ENCODE measurements at places on chromosomes 11 and 22. TPM values are rescaled to one million over a fixed set of nuclear protein-coding genes. Genes with fewer than 3 reads are reported as not detected.

- no peak for DNase-seq
Measured at GRCh38 chr22:38569181-38569971, 607 bp downstream of the DMC1 start.

DNA sequence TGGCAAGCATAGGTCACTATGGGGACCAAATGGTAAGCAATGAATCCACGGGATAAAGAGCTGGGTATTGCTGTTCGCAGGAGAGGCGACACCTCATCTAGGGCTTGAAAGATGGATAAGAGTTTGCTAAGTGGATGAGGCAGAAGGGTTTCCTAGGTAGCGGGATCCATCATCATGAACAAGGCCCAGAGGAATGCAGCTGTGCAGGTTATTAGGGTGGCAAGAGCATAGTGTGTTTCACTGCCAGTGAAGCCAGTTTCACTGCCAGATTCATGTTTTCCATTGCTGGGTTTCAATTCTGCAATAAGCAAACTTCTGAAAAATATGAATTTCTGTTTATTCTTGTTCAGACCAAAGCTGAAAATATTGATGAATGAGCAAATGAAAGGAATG is 27.2 kb downstream of the WEE1 start:
- peak; percentile 94 for DNase-seq

DNA sequence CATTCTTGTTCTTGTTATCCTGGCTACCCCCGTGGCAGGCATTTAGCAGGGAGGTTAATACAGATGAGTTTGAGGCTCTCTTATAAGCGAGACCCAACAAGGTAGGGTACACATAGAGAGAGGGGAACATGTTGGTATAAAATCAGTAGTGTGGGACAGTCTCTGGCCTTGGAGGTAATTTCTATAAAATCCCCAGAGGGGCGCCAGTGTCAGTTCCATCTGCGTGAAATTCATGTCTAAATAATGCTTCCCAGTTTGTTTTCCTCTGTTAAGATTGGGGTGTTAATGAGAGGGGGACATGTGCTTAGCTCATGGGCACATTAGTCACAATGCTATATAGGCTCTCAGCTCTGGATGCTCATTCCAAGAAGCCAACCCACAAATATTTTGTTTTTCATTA is 150.7 kb downstream of the MYO18B start:
- no peak for DNase-seq

DNA sequence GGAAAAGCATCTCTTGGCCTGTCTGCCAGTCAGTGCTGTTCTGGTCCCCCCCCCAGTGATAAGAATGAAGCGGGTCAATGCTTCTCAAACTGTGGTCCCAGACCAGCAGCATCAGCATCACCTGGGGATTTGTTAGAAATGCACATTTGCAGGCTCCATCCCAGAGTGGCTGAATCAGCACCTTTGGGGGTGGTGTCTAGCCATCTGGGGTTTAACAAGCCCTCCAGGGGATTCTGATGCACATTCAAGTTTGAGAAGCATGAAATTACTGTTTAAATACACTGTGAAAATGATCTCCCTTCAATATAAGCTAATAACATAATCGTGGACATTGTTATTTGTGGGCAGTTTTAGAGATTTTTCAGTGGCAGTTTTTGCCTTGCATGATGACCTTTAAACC is 133.5 kb downstream of the MYO18B start:
- no peak for DNase-seq

DNA sequence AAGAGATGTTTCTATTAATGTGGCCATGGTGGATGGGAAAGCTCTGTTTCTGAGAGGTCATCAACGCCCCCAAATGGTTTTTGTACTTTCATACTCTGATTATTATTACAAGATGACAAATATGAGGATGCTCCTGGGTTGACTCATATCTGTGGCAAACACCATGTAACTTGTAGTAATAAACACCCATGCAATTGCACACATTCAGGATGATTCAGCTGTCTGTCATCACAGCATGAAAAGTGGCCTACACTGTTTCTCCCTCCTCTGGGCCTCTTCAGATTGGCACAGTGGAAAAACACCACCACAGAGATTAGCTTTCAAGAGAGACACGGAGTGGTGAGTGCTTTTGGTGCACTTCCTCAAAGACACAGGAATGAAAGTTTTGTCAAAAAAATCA is 85.4 kb downstream of the MTNR1B start:
- peak; percentile 97 for DNase-seq

- DNase-seq = no peak
Measured at GRCh38 chr11:69384251-69385143, 90.5 kb downstream of the MYEOV start.

GRCh38 chr22:33083212-33083611 is 25.0 kb upstream of the SYN3 start:
- no peak for DNase-seq

DNA sequence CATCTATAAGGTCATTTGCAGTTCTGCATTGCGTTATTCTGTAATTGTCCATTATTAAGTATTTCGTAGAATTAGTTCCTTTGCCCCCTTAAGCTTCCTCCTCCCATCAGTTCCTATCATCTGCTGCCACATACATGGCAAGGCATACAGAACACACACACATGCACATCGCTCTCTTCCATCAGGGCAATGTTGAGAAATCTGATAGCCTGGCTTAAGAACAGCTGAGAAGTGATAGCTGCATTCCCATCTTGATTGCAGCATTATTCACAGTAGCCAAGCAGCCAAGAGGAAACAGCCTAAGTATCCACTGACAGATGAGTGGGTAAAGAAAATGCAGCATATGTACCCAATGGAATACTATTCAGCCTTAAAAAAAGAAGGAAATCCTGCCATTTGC is 186.8 kb upstream of the CADM1 start:
- DNase-seq = no peak

GRCh38 chr11:26730414-26731083 is 8.7 kb upstream of the SLC5A12 start:
- DNase-seq = no peak

- no peak for DNase-seq
Measured at GRCh38 chr11:63919267-63920125, 2.5 kb upstream of the RCOR2 start.

DNA sequence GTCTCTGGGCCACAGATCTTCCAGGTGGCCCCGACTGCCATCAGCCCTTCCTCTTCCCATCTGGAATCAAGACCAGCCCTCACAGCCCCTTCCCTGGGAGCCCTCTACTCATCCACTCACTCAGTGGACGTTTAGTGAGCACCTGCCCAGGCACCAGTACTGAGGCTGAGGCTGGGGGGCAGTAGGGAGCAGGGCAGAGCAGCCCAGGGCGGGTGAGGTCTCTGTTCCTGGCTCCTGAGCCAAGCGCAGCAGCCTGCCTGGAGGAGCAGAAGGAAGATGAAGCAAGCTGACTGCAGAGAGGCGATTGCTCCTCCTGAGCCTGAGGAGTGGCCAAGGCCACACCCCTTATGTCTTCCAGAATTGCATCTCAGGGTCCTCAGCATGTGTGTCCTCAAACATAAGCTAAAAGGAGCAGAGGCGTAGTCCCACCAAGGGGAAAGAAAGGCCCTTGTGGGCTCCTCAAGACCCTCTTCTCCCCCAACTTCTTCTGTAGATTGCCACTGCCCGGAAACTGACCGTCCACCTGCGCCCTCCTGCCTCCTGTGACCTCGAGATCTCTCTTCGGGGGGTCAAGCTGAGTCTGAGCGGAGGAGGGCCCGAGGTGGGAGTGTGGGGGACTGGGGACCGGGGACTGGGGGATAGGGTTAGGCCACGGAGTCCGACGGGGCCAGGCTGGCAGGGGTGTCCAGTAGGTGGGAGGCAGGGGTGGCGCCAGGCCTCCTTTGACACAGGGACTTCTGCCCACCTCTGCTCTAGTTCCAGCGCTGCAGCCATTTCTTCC is 5.8 kb downstream of the MAPK8IP2 start:
- DNase-seq = no peak

DNA sequence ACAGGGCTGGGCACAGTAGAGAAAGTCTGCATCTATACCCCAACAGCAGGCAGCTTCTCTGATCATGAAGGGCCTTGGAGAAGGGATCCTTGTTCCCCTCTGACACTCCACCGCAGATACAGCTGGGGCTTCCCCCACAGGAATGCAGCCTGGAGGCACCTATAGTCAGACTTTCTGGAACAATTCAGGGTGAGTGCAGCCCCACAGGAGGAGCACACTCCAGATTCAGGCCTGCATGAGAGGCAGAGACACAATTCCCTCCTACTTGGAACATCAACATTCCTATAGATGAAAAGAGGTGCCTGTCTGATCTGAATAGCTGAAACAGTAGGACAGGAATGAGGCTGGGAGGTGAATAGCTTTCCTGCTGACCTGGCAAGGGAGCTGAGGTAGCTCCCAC is 1298.0 kb upstream of the CNTN5 start:
- peak; percentile 16 for DNase-seq

DNA sequence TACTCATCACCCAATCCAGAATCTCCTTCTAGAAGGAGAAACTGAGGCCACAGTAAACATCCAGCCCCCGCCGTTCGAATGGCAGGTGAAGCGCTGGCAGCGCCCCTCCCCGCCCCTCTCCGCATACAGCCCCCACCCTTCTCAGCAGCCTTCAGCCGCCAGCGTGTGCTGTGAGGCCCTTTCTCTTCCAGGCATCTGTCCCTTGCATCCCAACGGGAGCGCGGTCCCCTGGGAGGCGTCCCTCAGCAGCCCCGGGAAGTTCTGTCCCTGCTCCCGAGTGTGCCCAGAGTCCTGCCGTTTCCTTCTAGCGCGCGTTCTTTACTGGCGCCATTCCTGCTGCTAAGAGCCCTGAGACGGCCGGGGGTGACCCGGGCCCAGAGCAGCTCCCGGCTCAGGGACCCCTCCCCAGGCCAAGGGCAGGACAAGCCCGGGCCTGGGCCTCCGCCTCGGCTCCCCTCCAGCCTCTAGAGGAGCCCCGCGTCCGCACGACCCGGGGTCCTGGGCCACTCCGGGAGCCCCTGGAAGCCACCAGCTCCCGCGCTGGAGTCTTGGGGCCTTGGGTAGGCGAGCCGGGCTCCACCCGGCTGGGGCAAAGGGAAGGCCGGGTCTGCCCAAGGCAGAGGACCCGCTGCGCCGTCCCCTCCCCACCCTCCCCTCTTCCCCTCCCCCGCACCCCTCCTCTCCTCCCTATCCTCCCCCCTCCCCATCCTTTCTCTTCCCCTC is 450.4 kb downstream of the OPCML start:
- no peak for DNase-seq

GRCh38 chr11:62614275-62614674 is 1.2 kb downstream of the ROM1 start:
- DNase-seq = peak; percentile 59

DNA sequence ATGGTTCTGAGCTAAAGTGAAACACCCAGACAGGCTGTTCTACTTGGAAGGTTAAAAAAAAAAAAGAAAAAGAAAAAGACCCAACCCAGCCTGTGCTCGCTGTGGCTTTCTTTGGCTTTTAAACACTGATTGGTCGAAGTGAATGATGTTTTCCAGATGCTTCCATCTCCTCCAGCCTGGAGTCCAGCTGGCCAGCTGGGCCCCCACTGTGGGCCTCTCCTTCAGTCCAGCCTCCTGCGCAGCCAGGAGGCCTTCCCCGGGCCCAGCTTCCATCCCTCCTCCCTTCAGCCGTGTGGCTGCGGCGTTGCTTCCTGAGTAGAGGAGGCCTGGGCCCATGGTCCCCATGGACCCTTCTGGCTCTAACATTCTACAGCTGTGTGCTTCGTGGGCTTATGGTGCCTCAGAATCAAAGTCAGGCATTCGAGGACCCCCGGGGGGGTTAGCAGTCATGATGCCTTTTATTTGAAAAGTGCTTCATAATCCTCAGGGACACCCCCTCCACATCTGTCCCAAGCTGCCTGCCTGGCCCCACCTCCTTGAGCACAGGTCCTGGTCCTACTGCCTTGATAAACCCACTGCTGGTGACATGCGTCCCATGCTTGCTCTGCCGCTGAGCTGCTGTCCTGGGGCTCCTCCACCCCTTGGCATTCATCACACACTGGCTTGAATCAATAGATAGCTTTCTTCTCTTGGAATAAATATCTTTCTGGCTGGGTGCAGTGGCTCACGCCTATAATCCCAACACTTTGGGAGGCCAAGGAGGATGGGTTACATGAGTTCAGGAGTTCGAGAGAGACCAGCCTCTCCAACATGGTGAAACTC is 42.2 kb upstream of the FBLN1 start:
- no peak for DNase-seq

- no peak for DNase-seq
Measured at GRCh38 chr22:28245579-28246224, 326.6 kb upstream of the PITPNB start.

- no peak for DNase-seq
Measured at GRCh38 chr11:116651737-116652237, 121.0 kb downstream of the BUD13 start.

- no peak for DNase-seq
Measured at GRCh38 chr11:70696076-70696475, 297.7 kb downstream of the CTTN start.

DNA sequence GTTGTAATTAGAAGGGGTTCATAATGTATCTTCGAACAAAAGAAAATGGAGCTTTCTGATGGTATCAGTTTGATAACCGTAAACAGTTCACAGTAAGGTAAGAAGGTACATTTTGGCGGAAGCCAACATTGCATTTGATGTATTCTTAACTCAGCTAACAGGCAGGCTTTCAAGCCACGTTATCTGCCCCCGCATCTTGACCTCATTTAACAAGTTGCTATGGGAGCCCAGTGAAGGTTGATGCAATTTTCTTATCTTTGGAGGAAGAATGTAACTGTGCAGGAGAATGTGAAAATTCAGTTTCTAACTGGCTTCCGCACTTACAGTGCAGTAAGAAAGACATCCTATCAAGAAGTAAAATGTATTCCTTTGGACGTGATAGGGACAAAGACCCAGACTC is 110.6 kb downstream of the ETS1 start:
- no peak for DNase-seq

GRCh38 chr11:127600674-127601073 is 600.1 kb upstream of the KIRREL3 start:
- no peak for DNase-seq

CYP2D6 gene
- 1.0 TPM for total RNA-seq

JHY gene
- total RNA-seq = 7.5 TPM
